Smooth muscle cell of the brain vasculature (primary cell): ENCODE measurements at places on chromosomes 3 and 15.

DNA sequence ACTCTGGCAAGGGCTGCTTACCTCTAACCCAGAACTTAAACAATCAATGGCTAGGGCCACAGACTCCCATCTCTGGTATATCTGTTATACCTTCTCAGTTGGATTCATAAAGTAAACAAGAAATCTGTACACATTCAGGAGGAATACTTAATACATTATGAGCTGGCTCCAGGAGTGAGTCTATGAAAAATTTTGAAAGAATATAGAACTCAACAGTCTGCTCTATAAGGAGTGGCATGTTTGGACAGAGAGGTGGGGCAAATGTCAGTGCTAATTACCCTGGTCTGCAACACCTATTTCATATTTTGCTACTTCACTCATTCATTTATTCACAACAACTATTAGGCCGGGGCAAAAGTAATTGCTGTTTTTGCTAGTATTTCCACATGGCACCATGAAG, 245.1 kb downstream of the THRB start:
- no peak for DNase-seq

DNA sequence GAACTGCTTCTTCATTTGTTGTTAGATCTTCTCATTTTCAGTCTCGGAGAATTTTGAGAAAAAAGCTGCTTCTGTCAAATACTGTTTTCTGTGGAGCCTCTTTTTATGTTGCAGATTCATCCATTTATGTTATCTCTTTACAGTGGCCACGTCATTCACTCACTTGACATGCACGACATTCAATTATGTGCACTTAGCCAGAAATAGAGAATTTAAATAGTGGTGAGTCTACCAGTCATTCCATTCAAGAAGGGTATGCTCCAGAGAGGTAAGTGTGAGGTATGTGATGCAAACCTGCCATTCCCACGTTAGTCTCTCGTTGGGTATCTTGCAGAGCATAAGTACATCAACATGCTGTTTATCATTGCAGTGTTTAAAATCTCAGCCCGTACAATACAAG, 9.8 kb downstream of the ARPP19 start:
- DNase-seq = no peak

DNA sequence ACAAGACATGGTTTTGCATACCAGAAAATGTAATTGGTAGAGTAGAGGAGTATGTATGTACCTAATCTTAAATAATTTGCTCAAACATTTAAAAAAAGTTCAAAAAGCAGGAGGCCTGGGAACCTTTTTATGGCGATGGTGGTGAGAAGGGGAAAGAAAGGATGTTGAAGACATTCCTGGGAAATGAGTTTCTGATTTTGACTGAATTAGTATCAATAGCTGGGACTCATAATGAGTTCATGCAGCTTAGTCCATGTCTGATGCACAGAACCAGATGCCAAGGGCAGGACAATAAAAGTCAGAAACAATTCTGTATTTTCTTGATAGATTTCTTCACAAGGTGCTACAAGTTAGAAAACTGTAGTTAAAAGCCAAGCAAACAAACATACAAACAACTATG, 395.3 kb downstream of the GAP43 start:
- no peak for DNase-seq

GRCh38 chr15:99976000-99976399, 242.8 kb upstream of the LYSMD4 start:
- DNase-seq = no peak

DNA sequence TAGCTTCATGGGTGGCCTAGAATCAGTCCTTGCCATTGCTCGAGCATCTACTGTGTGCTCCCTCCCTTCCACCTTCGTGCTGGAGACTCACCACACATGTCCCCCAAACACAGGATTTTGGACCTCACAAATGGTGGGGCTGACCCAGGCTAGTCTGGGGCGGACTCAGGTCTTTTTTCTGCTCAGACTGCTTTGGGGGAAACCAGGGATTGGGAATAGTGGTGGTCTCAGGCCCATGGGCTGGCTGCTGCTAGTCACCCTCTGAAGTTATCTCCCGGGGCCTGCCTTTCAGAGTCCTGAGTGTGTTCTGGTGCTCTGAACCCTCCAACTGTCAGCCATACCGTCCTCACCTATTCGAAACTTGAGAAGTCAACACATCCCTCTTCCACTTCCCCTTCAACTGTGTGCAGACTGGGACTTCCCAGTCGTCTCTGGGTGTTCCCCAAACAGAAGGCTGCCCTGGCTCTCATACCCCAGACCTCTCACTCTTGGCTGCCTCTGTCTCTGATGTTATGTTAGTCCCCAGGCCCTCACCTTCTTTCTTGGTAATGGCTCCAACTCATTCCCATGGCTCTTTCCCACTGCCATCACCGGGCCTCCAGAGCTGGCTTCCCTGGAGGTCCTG, 46.0 kb downstream of the PPCDC start:
- DNase-seq = no peak

DNA sequence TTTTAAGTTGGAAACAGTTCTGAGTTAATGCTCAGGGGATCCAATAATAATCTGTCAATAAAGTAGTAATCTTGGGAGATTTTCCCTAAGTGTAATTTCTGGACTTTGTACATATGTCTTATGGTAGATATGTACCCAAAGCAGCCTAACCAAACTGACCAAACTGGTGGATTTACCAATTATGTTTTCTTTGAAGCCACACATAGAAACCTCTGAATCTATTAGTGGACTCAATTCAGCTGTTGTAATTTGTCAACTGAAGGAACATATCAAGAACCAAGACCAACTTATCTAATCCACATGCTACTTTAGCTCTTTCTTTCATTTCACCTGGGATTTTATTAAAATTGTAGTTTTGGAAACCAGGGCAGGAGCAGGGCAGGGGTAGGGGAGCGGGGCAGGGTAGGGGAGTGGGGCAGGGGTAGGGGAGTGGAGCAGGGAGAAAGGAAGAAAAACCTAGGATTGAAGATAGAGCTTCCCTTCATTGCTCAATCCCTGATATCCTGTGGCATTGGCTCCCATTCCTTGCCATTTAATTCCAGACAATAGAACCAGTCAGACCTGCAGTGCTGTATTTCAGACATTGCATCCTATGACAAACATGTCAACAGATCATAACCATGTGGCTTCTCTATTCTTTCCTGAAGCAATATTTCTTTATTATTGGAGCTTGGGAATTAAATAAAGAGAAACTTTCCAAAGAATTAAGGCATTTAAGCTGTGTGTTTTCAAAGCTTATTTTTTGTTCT, 101.8 kb downstream of the NFKBIZ start:
- DNase-seq = no peak

GRCh38 chr3:181722156-181722555, 10.4 kb downstream of the SOX2 start:
- no peak for DNase-seq

- no peak for DNase-seq
Observed at GRCh38 chr3:112128843-112129727, 4.0 kb downstream of the GCSAM start.

DNA sequence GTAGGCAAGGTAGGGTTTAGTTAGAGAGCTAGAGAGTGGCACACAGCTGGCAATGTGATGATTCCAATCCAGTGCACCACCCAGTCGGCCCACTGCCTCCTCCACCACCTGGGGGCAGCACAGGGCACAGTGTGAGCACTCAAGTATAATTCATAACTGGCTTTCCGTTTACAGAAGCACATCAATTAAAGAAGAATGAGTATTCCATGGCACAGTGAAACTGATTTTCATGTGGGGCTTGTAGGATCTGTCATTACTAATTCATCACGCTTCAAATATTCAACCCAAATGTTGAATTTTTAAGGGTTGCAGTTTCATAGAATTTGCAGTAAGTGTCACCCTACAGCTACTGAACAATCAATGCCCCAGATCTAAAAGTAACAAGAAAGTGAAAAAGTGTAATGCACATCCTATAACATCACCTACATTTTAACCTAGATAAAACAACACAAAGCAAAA, 149.9 kb downstream of the IGSF11 start:
- DNase-seq = peak; percentile 17

DNA sequence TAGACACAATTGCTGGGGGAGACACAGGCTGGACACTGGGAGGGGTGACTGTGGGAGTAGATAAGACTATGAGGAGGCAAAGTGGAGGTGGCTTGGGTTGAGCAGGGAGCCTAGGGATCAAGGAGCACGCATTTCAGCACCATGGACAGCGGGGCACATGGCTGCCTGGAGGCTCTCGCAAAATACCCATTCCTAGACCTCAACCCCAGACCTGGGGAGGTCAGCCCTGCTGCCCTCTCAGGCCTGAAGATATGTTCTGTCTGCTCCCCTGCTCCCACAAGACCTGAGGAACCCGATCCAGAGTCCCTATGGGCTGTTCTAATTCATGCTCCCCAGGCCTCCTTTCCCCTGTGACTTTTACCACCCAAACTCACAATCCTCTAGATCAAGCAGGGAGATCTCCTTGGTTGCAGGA, 16.0 kb upstream of the CPEB1 start:
- no peak for DNase-seq

DNA sequence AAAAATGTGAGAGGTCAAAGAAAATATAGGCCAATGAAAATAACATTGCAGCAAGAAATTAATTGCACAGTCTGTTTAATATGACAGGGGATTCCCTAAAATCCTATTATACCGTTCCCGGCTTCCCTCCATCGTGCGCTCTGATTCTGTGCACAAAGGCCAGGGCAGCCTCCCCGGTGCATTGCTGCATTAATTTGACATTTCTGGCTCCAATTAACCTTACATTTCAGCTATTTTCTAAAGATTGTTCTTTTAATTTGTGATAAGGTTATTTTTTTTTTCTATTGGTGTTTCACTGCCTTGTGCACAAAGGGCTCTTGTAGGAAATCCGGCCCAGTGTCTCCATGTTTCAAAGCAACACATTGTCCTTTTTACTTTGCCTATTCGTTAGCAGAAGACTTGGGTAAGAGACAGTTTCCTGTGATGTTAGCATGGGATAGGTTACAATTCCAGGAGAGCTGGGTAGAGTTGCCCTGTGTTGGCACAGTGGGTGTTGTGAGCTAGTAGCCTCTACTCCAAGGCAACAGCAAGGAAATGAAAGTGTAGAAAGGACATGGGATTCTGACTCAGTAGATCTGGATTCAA, 257.3 kb upstream of the IGF1R start:
- DNase-seq = no peak

DNA sequence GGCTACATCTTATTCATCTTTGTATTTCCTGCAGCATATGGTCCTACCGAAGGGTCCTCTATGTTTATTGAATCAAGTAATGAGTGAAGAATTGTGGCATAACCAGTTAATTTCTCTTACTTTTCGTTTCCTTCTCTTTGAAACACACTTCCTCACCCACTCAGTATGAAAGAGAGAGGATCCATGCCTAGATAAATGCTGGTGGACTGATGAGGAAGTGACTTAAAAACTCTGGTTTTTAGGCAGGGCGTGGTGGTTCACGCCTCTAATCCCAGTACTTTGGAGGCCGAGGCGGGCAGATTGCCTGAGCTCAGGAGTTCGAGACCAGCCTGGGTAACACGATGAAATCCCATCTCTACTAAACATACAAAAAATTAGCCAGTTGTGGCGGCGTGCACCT, 2.2 kb upstream of the MB21D2 start:
- DNase-seq = no peak

DNA sequence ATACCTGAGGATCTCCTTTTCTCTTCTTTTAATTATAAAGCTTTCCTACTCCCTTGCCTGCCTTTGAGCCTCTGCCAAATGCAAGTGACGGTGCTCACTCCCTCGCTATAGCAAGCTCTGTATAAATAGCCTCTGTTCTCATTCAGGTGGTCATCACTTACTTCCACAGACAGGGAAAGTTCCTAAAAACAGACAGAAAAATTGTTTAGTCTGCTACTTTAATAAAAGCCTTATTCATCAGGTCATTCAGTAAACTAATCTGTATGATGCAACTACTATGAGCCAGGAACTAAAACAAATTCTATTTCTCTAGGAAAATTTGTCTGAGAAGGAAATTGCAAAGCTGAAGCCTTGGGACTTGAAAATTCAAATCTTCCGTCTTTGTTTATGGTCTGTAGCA, 10.2 kb upstream of the DLG1 start:
- no peak for DNase-seq

DNA sequence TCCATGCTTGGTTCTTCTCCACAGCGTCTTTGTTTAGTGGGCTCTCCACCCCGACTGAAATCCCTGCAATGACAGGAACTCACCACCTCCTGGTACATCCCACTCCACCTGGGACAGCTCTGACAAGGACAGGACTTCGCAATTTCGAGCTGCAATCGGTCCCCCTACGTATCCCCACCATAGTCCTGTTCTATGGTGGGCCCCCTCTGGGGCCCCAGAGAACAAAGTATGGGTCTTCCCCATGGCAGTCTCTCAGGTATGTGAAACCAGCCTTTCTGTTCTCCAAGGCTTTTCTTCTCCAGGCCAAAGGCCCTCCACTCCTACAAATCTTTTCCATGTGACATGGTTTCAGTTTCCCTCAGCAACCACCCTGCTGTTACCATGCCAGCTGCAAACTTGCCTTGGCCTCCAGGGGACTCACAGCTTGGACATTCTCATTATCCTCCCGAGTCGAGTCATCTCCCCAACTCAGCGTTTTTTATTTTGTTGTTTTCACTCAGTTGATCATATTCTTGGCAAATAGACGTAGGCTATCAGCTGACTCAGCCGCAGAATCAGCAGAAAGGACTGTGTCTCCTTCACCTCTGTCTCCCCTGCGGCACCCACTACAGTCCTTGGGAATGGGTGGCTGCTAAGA, 233.3 kb downstream of the OPA1 start:
- no peak for DNase-seq

DNA sequence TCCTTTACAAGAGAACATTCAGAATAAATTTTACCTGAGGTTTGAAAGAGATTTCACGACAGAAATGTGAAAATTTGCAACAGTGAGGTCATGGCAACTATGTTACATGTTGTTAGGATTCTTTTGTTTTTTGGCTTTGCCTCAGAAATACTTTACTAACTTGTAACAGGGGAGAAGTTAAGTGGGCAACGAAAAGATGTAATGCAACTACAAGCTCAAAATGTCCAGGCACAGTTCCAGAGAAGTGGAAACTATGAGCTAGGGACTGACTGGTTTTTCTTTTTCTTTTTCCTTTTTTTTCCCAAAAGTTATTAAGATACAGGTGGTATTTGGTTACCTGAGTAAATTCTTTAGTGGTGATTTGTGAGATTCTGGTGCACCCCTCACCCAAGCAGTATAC, 111.5 kb upstream of the PPP2R3A start:
- DNase-seq = no peak

DNA sequence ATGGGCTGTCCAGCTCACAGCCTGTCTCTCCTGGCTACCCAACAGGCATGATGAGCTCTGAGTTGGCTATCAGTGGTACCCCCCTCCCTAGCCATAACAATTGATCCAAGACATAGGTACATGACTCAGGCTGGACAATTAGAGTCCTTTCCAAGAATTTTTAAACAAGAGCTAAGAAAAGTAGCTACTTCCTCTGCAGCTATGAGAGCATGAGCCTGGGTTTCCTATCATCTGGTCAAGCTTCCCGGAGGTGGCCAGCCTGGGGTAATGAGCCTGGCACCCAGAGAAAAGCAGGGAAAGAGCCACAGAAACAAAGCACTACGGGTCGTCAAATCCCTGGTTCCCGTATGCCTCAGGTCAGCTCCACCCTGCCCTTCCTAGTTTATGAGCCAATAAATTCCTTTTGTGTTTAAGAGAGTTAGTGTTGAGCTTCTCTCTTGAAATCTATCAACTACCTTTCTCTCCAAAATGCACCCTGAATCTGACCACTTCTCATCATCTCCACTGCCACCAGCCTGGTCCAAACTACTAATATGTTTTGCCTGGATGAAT, 2.3 kb upstream of the SLC51B start:
- DNase-seq = no peak
